GM12892 (cell line): ENCODE measurements at places on chromosomes 11 and 22.

DNA sequence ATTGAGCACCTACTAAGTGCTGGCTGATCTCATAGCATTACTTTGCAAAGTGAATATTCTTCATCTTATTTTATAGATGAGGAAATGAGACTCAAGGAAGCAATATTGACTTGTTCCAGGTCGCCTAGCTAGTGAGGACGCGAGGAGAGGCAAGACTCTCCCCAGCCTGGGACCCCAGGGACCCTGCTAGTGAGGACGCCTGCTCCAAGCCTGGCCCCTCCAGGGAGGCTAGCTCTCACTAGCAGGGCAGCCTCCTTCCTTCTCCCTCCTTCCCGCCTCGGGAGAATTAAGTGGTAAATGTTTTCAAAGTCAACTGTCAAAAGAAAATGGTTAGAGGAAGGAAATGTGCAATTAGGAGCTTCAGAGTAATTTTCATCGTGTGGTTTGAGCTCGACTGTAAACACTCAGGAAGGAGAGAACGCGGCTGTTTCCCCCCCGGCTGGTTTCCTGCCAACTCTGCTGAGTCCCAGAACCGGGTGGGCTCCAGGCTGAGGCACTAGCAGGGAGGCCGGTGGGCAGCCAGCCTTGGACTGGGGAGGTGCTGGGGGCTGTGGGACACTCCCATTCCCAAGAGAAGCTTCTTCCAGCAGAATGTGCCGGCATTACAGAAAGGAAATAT, 17.9 kb downstream of the MYEOV start:
- DNase-seq, result no peak

DNA sequence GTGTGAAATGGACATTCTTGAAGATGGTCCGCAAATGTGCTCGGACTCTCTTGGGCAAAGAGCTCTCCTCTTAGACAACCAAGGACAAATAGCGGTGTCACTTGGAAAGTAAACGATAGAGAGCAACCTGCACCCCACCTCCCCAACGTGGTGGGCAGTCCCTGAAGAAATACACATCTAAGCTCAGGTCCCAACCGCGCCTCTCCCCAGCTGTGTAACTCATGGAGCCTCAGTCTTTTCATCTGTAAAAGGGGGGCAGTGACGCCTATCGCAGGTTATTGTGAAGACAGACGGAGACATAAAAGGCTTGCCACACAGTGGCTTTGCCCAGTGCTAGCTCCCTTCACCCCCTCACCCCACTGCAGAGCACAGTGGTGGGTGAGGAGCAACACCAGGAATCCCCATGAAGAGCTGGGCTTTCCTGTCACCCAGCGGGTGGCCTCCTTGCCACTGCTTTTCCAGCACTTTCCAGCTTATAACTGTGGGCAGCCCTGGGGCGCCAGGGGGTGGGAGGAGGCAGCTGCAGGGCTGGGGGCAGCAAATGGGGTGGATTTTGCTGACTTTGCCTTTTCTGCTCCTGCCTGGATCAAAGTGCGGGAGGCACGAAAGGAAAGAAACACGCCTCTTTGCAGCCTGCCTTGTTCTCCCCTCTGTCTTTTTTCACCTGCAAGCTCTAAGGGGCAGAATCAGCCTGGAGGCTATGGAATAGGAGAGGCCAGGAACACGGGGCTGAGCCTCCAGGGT, 73.7 kb upstream of the TSPAN18 start:
- no peak for DNase-seq

DNA sequence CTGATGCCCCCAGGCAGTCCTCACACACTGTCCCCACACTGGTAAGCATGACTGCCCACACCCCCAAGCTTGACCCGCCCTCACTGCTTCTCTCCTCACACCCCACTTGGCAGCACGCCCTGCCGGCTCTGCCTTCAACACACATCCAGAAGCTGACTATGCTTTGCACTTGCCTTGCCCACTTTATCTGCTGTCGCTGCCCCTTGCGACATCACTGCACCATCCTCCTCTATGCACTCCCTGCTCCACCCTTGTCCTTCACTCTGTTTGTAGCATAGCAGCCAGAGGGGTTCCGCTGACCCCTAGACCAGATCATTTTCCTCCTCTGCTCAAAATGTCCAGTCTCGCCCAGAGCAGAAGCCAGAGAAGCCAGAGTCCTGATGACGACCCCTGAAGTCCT, 25.3 kb upstream of the SLC25A1 start:
- no peak for DNase-seq

DNA sequence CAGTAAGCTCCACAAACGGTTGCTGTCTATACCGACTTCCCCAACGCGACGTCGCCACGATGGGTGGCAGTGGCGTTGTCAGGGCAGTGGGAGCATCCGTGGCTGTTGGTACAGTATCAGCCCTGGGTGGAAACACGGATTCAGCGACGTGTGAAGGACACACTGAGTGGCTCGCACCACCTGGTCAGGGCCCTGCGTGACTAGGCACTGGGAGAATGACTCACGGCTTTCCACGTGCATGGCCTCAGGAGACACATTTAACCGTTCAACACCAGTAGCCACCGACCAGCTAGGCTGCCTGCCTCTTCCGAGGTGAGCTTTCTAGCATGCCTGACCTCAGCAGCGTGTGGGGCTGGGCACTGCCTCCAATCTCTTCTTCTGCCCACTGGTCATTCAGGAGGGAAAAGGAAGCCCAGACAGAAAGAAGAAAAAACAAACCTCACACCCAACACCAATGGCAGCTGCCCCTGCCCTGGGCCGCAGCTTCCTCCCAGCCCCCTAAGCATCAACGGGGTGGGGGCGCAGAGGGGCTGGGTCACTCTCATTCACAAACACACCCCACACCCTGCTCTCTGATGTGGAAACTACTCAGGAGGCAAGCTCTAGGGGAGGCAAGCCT, 59.0 kb downstream of the MYH9 start:
- DNase-seq, result no peak

- DNase-seq, result no peak
These were observed 62.2 kb downstream of the BCL2L13 start for GRCh38 chr22:17700778-17701177.

- no peak for DNase-seq
These were observed 32.2 kb upstream of the PLET1 start for GRCh38 chr11:112292785-112293407.

DNA sequence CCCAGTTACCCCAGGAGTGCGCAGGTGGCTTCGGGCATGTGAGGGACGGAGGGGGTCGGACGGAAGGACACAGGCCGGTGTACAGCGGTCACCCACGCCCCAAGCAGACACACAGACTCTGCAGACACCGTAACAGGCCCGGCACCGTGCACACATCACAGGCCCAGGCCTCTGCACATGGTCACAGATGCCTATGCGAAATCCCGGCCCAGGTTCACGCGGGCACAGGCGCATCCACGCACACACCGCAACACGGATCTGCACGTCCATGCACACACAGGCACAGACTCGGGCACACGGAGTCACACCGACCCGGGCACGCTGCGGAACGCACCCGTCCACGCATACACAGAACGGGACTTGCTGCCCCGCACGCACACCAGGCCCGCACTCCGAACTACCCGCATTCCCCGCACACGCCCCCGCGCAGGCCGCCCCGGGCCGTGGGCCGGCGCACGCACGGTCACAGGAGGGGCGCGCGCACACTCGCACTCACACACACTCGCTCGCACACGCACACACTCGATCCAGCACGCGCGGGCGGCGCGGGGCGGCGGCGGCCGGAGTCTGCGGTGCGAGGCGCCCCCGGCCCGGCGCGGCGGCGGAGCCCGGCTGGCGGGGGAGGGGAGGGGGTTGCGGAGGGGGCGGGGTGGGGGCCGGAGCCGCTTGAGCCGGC, at the start of gene MGAT3:
MGAT3 (plus strand) TSS at position 491 of the 676 bp plus-strand sequence. CDS start 30,336 bp downstream, outside the sequence.
- DNase-seq, result no peak

DNA sequence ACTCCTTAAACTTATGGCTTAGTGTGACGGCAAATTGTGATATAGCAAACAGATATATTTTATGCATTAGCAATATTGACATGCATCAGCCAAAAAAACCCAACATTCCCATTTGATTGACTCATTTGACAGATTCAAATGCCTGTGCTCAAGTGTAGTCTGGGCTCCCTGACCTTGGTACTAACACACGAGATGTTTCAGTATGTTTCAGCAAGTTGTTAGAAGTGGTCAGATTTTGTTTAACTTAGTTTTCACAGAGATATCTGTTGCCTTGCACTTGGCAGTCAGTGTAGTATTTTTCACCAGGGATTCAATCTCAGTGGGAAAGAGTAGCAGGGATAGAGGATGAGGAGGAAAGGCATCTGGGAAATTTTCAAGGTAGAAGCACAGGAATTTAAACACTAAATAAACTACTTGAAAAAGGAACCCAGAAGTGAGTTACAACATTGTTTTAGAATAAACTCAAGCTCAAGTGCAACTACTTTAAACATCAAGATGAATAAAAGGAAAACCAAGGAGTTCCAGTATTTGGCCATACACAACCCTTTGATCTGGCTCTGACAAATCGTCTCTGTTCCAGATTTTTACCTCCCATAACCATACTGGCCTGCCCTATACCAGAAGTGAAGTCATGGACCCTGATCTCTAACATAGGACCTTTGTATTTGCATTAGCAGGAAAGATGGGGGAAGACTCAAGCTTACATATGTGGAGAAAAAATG, 56.5 kb upstream of the BLID start:
- DNase-seq, result no peak

- DNase-seq, result peak; percentile 0
These were observed 25.4 kb upstream of the MUC5B start for GRCh38 chr11:1197431-1197885.

- no peak for DNase-seq
These were observed 58.0 kb downstream of the MCM5 start for GRCh38 chr22:35457729-35458546.

GRCh38 chr11:123299721-123300120, 104.7 kb upstream of the CLMP start:
- DNase-seq, result no peak

- no peak for DNase-seq
These were observed 88.3 kb downstream of the BDNF start for GRCh38 chr11:27611947-27612455.

DNA sequence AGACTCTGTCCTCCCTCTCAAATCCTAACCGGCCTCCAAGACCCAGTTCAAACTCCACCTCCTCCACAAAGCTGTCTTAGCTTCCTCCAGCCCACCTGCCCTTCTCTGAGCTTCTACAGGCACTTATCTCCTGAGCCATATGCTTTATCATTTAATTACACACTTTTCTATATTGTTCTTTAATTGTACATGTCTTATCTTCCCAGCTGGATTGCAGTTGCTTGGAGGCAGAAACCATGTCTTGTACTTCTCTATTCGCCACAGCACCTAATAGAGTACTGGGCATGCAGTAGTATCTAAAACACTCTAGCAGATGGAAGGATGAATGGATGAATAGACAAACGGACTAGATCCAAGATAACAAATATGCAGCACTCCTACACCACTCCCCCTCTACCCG, 11.3 kb downstream of the TRIM29 start:
- no peak for DNase-seq

DNA sequence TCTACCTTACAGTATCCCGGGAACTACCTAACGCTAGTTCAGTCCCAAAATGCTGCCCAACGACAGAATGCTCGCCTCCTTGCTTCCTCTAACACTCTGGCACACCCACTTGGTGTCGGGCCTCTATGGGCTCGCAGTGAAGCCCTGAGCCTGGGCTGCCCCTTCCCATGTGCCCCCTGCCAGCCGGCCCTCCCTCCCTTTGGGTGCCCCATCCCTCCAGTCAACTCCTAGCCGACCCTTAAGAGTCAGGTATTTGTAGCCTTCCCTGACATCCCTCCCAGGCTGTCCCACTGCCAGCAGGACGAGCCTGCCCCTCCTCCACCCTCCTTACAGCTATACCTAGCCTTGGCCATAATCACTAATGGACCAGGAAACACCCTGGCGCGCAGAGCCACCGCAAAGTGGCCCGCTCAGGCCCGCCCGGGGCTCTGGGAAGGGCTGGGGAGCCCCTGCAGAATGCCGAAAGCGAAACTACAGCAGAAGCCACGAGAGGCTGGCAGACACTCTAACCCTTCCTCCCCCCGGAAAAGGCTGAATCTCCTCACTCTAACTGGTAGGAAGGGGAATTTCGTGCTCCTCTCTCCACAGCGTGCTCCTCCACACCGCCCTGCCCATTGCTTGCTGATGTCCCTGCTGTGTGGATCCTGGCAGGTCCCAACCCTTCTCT, 8.2 kb downstream of the CBX7 start:
- DNase-seq, result peak; percentile 66

DNA sequence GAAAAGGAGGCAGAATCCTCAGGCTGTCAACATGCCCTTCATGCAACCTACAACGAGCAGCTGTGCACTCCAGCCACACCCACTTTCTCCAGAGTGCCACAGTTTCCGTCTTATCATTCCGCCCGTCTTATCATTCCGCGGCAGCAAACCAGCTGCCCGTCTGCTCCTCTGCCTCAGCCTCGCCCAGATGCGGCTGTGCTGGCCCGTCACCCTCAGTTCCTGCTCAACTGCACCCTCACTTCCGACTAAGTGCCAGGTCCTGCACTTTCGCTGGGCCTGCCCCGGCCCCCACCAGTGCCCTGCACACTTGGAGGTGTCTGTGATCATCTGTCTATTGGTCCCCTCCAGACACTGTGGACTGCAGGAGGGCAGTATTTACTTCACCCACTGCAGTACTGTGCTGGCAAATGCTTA, 43.7 kb downstream of the MICAL3 start:
- no peak for DNase-seq

DNA sequence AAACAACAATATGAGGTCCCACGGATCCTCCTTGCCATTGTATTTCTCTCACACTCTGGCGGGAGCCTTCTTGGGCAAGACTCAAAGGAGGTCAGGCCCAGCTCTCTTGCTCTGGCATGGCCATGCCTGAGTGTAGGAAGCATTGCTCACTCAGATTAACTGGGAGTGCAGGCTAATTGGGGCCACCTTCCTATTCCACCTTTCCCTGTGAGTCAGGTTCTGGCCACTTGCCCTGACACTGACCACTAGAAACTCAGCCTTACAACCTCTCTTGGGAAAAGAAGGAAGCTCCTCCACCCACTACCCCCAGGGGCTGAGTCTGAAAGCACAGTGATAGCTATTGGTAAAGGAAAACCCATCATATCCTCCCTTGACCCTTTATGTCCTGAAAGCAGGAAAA, 121.8 kb upstream of the NTM start:
- no peak for DNase-seq

- no peak for DNase-seq
These were observed 151.1 kb upstream of the NECTIN1 start for GRCh38 chr11:119880143-119880542.

GRCh38 chr22:46626356-46626755, 6.2 kb downstream of the GRAMD4 start:
- no peak for DNase-seq
